SHP77 (cell line): ENCODE measurements at places on chromosomes 13 and 19.

DNA sequence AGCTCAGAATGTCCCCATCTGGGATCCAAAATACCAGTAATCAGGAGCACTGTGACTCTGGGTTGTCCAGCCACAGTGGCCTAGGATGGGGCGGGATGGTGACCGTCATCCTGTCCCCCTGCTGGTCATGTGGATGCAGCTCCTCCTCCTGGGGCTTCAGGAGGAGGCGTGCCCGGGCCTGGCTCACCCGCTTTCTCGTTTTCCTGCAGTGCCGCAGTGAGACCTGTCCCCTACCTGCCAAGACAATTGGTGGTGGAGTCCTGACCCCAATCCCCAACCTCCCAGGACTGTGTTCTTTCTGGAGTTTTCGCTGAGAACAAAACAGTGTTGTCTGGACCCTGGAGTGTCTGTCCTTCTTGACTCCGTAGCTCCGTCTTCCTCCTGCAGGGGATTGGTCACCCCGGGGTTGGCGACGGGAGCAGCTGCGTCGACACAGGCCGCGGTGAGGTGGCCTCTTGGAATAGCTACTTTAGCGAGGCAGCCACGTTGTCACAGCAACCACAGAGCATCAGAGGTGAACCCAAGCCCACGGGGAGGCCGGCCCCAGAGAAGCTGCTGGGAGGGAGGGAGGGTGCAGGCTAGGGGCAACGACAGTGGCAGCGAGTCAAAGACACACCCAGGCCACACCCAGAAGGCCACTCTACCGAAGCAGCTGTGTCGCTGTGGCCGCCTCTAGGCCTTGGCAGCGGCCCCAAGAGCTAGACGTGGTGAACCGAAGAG lies 10.2 kb upstream of the EMC10 start:
- peak; percentile 92 for DNase-seq

GRCh38 chr13:52642131-52642530 lies at the start of gene HNRNPA1L2:
TSS of gene HNRNPA1L2 (plus strand) at chr13:52642431. CDS start at chr13:52642493, 62 bp downstream.
- no peak for DNase-seq

DNA sequence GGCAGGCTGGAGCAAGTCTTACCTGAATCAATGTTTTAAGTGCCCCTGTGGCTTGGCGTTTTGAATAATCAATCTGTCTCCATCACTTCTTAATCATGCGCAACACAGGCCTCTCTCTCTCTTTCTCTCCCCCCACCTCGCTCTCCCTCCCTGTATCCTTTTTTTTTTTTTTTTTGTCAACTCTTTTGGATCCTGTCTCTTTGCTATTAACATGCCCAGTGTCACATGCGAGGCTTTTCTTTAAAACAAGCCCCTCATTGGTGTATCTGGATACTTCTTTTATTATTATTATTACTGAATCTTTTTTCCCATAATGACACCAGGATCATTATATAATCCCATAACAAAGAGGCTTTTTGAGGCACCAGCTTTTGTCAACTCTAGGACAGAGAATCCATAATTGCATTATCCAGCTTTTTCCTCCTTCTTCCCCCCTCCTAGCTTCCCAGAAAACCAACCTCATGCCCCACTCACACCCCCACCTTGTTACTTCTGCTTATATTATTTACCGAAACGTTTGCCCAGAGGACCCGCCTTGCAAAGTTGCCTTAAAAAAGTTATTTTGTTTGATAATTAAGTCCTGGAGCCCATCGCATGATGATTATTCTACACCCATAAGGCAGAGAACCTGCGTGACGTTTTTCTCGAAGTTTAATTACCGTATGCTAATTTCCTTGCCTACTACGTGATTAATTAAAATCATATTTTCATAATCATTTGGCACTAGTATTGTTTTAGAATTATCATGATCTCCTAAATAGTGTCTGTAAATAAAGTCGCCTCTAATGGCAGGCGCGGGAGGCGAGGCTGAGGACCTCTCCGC lies 148.1 kb upstream of the ZNF536 start:
- no peak for DNase-seq

DNA sequence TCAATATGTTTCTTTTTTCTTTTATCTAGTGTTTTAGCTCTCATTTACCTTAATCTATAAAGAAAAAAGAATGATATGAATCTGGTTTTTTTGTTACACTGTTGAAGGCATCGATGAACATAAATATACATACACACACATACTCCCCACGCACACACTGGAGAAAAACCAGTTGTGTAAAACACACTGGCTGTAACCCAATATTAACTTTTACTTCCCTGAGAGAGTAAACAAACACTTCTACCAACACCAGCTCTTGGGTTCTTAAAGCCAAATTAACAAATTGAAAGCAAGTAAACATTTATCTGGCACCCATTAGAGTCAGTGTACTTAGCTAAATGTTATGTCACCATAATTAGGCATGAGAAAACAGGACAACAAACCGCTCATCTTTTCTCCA lies 145.7 kb downstream of the ABCC4 start:
- DNase-seq = no peak

- no peak for DNase-seq
Measured at GRCh38 chr19:38375748-38376147, 1.4 kb downstream of the PSMD8 start.

DNA sequence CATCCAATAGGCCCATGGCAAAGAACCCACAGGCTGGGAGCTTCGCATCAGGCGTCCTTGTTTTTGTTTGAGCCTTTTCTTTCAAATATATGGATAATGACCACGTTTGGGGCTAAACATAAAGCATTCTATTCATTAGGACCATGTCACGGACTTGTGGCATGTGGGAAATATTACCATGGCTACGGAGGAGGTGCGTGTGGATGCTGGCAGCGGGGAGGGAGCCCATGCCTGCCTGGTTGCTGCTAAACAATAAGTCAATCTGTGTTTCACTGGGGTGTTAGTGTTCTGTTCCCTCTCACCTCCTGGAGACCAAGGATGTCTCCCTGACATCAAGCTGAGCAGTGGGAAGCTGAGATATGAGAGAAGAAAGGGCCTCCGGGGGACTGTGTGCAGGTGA lies 121.1 kb downstream of the IRS2 start:
- no peak for DNase-seq

- no peak for DNase-seq
Measured at GRCh38 chr19:49502866-49503581, 6.8 kb downstream of the RPS11 start.

GRCh38 chr13:79289571-79289970 lies 116.5 kb downstream of the RBM26 start:
- no peak for DNase-seq

DNA sequence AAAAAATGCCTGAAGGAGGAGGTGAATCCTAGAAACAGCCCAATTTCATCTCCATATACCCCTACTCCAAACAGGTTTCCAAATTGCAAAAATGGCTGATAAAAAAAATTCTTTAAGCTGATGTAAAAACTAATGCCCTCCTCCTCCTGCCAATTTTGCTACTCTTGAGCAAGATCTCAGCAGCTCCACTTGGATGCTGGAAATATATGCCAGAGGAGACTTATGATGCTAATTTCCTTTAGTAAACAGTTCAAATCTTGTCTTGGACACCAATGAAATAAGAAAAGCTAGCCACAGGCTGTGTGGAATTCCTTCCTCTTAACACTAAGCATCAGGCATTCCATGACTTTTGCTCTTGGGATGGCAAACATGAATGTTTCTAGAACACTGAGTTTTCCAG lies 67.5 kb downstream of the INSR start:
- DNase-seq = no peak

- no peak for DNase-seq
Measured at GRCh38 chr19:14168259-14168972, 32.0 kb upstream of the ASF1B start.

- DNase-seq = no peak
Measured at GRCh38 chr13:41365631-41366030, 54.6 kb downstream of the NAA16 start.

DNA sequence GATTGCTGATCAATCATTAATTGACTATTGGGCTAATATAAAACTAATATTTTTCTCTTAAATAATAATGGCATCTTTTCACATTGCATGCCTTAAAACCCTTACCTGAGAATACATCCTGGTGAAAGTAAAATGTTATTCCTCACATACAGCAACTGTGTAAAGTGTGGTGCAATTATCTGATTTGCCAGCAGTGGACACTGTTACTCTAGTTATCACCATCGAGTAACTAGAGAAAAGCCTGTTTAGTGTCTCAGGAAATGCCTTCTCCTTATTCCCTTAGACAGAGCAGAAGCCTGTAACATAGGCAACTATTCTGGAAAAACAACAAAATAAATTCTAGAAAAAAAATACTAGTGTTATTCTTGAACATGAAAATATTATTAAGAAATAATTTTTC lies 459.8 kb downstream of the FGF14 start:
- peak; percentile 87 for DNase-seq

GRCh38 chr19:9735986-9736385 lies 32.6 kb downstream of the ZNF846 start:
- DNase-seq = no peak

- DNase-seq = peak; percentile 29
Measured at GRCh38 chr19:7497292-7497691, 8.5 kb upstream of the PEX11G start.

GRCh38 chr13:27353708-27354107 lies 70.7 kb upstream of the GTF3A start:
- no peak for DNase-seq

DNA sequence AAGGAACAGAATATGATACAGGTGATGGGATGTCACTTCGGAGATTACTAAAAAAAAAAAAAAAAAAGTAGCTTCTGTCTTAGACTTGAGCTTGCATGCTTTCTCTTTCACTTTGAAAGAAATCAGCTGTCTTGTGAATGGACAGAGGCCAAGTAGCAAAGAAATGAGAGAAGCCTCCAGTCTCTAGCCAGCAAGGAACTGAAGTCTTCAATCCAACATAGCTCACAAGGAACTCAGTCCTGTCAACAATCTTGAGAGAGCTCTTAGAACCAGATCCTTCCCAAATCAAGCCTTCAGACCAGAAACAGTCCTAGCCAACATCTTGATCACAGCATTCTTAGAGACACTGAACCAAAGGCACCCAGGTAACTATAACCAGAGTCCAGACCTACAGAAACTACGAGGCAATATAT lies 7.7 kb downstream of the N4BP2L2 start:
- DNase-seq = no peak

DNA sequence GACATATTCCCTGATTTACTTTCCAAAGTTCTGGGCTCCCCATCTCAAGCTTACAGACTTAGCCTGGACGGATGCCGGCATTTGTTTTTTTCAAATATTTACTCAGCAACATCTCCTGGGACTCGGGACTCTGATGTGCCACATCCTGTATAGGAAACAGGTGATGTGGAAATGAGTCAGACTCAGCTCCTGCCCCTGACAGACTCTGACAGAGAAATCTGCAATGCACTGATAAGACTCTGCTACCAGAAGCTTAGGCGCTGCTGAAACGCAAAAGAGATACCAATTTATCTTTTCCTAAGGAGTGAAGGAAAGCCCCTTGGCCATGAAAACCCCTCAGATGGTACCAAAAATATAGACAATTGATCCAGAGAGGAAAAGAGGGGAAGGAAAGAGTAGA lies 16.2 kb downstream of the LAIR2 start:
- DNase-seq = peak; percentile 76

GRCh38 chr13:111969551-111970135 lies 97.3 kb upstream of the SOX1 start:
- no peak for DNase-seq

DNA sequence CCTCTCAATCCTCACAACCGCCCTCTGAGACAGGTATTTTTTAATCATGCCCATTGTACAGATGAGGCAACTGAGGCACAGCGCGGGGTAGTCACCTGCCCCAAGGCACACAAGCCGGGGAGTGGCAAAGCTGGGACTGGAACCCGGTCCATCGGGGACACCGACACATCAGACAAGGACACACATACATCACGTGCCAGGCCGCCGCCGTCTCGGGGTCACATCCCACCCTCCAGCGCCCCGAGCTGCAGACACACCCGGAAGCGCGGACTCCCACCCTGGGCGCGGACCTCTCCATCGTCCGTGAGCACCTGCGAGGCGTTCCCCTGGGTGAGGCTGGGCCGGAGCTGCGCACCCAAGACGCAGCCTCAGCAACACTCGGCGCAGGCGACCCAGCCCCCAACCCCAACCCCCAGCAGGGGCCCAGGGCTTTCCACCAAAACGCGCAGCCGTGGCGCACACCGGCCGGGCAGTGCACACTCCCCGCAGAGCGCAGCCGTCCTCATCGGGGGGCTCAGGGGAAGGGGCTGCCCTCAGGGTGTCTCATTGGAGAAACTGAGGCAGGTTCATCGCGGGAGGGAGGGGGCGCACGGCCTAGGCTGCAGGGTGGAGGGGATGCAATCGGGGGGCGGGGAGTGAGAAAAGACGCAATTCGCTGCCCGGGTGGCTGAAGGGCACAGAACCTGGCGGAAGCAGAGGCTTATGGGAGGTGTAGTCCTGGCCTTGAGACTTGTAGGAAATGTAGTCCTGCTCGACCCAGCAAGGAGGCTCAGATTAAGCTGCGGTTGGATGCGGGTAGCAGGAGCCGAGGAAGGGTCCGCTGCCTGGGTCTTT lies 1.9 kb upstream of the LMTK3 start:
- peak; percentile 73 for DNase-seq

- peak; percentile 45 for DNase-seq
Measured at GRCh38 chr19:49875857-49876421, 1.2 kb downstream of the AKT1S1 start.

- no peak for DNase-seq
Measured at GRCh38 chr13:23322353-23323336, 110.9 kb downstream of the SACS start.

DNA sequence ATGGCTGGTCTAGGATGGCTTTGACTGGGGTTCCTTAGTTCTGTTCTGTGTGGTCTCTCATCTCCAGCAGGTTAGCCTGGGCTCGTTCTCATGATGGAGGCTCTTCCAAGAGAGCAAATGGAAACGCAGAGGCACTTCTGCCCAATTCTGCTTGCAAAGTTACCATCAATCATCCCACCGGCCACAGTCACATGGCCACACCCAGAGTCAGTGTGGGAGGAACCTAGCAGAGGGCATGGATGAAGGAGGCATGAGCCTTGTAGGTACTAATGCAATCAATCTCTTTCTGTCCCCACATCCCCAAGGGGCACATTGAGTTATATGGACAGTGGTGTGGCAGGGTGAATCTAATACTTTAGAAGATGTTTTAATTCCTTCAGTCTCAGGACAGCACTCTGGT lies 207.2 kb downstream of the ZNF536 start:
- no peak for DNase-seq

DNA sequence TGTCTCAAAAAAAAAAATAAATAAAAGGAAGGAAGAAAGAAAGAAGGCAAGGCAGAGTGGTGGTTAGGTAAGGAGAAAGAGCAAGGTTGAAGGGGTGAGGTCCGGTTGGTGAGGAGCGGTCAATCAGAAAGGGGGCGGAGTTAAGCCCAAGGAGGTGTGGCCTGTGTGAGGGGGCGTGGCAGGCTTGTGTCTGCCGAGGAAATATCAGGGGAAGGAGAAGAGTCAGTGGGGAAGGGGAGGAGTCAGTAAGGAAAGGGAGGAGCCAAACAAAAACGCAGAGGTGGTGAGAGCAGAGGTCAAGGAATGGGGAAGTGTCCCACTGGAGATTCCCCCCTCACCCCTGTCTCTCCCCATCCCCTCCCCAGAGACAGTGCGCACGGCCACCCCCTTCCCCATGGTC lies 5.9 kb downstream of the CACNG7 start:
- DNase-seq = no peak
